Right renal pelvis (tissue), 4 donors: ENCODE measurements at places on chromosomes 5 and 9. TPM values are rescaled to one million over a fixed set of nuclear protein-coding genes. Genes with fewer than 3 reads are reported as not detected.

GRCh38 chr5:59569158-59569557 is 324.4 kb downstream of the PDE4D start:
- DNase-seq: no peak

- DNase-seq: no peak
These were observed 790 bp upstream of the IARS1 start for GRCh38 chr9:92294297-92294676.

AGXT2 gene
- polyA plus RNA-seq: 51.2 TPM

DNA sequence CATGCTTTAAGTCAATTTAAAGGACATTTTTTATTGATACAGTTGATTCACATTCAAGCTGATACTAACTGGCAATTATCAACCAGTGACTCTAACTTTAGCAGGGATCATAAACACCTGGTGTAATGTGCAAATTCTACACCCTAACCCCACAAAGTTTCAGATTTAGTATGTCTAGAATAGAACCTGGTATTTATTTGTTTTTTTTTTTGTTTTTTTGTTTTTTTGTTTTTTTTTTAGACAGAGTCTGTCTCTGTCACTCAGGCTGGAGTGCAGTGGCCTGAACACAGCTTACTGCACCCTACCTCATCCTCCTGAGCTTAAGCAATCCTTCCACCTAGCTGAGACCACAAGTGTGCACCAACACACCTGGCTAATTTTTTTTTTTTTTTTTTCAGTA is 311.2 kb upstream of the SEMA6A start:
- no peak for DNase-seq

GRCh38 chr5:171431251-171431777 is 11.9 kb downstream of the FGF18 start:
- DNase-seq: no peak

DNA sequence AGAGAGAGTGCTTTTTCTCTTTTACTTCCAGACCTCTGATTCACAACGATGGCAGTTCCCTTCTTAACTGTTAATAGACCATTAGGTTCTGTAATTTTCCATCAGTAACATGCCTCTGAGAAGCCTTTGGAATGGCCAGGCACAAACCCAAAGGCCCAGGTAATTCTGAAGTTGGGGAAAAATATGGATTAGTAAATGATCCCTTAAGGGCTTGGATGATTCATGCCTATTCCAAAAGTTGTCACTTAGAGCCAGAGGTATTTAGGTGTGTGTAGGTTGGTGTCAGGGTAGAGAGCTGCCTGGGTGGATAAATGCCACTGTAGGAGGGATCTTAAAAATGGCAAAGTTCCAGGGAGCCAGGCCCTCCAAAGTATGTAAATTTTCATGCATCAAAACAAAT is 228.8 kb downstream of the PLK2 start:
- DNase-seq: no peak

ITK gene
- polyA plus RNA-seq: 0.20 TPM

DNA sequence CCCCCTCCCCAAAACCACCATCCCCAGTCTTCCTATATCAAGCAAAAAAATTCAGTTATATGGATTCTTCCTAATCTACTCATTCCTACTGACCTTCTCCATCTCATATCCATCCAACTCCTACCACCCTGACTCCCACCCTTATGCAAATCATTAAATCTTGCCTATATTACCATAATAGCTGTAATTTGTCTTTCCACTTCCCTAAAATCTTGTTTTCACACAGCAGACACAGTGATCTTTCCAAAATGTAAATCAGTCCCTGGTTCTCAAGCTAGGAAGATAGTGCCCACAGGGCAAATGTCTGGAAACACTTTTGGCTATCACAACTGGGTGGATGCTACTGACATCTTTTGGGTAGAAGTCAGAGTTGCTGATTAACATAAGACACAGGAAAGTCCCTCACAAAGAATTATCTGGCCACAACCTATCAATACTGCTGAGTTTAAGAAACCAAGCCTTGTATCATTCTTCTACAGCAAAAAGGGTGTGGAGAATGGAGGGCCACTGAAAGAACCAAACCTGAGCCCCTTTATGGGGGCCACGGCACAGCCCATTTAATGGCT is 1.4 kb downstream of the SRA1 start:
- no peak for DNase-seq

DNA sequence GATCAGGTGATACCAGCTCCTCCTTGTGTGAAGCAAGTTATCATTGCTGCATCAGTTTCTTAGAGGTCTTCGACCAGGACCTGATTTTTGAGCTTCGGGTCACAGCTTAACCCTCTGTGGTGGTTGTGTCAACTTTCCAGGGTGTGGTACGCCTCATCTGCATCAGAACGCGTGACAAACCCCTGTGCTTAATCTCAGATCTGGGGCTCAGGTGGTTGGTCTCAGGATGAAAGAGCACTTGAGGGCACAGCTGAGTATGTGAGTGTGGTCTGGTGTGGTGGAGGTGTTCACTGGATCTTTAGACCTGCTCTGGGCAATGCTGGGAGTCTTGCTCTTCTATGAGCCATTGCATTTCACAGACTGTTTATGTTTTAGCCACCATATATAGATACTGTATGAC is 64.1 kb downstream of the OSTF1 start:
- DNase-seq: no peak

GRCh38 chr9:99011161-99011709 is 67.5 kb downstream of the COL15A1 start:
- no peak for DNase-seq

DNA sequence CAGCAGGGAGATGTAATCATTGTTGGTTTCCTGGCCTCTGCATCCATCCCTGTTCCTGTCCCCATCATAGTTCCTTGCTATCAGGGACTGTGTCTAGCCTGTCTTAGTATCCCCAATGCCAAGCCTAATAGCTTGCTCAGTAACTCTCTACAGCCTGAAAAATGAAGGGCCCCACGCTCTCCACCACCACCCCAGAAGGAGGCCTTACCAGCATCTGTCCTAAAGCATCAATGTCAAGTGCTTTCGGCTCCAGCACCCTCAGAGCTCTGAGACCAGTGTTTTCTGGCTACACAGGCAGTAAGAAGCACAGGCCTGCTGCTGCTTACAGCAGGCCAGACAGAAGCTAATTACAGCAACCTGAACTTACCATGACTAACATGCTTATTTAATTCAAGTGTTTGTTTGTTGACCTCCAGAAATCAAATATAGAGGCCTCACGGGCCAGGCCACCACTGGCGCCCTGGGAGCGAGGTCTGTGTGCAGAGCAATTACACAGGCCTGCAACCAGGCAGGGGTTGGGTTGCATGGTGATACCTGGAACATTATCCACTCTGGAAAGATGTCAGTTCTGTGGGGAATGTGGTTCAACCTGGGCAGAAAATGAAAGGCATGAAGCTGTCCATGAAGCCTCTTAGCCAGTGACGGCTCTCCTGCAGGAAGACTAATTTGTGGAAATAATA is 124.3 kb downstream of the SLC1A3 start:
- no peak for DNase-seq

DNA sequence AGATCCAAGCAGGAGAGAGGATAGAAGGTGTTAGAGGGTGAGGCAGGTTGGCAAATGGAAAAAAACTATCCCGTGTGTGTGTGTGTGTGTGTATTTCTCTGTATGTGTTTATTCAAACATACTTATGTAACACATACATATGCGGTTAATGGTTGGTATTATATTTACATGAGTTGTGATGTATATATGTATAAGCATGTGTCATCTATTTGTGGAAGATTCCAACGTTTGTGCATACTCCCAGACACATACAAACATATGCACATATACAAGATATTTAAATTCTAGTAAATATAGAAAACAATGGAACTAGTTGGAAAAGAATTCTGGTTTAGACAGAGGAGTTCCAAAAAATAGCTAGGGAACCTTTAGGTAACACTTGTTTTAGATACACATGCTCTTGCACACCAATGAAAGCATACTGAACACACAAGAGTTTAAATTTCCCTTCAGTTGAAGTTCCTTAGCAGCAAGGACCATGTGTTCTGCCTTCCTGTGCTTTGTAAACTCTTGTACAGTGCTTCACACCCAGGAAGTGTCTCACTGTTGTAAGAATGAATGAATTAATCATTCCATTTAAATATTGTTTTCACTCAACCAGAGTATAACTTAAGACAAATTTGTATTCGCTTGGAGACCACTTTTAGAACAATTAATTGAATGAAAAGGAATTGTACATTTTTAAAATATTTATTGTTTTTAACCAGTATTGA is 257.8 kb downstream of the FER start:
- DNase-seq: no peak

LHX3 gene
- not detected for polyA plus RNA-seq

GRCh38 chr9:133142684-133143622 is 20.8 kb downstream of the GBGT1 start:
- DNase-seq: no peak

- no peak for DNase-seq
These were observed 10.5 kb upstream of the ERCC6L2 start for GRCh38 chr9:95864852-95865580.

NNT gene
- 99.0 TPM for polyA plus RNA-seq

- no peak for DNase-seq
These were observed 36.4 kb upstream of the ADAMTS2 start for GRCh38 chr5:179381691-179382090.

SYNPO gene
- polyA plus RNA-seq: 127 TPM

IFNA21 gene
- polyA plus RNA-seq: not detected

- no peak for DNase-seq
These were observed 124.4 kb downstream of the TMEM174 start for GRCh38 chr5:73297430-73297829.

DNA sequence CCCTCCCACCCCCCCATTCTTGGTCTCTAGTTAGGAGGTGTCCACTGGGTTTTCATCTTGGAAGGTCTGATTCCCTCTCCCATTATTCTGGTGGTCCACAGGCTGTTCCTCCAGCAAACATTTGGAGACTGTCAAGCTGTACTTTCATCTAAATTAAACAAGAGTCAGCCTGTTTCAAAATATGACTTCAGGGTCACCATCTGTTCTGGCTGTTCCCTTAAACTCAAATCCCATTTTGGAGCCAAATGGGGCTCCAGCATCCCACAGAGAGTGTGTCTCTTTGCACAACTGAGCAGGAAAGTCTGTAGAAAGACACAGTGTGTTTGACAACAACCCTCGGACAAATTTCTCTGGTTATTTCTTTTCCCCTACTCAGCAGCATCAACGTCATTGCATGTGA is 20.5 kb downstream of the COL15A1 start:
- DNase-seq: no peak

DNA sequence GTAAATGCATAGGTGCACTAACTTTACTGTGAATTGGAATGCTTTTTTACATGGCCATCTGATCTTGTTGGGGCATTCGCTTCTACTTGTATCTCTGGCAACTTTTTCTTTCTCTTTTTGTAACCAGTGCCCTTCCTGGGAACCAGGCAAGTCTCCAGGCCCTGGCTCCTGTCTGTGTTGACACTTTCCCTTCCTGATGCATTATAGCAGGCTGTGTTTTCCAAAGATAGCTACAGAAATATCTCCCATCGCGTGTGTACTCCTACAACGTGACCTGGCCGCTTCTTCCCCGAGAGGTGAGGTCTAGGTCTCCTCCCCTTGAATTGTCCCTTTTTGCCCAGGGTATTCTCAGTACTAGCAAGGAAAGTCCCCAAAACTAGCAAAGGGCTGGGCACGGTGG is 81.1 kb upstream of the SPIN1 start:
- no peak for DNase-seq

DELE1 gene
- polyA plus RNA-seq: 126 TPM

NRG2 gene
- polyA plus RNA-seq: 1.3 TPM

MZB1 gene
- 0.60 TPM for polyA plus RNA-seq

DNA sequence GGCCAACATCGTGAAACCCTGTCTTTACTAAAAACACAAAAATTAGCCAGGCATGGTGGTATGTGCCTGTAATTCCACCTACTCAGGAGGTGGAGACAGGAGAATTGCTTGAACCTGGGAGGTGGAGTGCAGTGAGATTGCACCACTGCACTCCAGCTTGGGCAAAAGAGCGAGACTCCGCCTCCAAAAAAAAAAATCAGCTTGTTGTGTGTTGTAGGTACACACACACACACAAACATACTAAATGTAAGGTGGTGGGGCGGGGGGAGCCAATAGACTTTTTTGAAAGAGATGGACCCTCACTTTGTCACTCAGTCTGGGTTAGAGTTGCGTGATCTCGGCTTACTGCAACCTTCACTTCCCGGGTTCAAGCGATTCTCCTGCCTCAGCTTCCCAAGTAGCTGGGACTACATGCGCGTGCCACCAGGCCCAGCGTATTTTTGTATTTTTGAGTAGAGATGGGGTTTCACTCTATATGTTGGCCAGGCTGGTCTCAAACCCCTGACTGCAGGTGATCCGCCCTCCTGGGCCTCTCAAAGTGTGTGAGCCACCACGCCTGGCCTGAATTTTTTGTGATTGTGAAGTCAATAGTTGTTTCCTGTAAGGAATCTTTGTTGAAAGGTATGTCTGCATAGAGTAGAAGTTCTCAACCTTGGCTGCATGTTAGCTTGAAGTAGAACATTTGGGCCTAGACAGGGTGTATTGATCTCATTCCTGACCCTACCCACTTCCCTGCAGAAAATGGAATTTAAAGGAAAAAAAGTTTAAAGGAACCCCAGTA is 13.7 kb downstream of the NPM1 start:
- DNase-seq: no peak

DNA sequence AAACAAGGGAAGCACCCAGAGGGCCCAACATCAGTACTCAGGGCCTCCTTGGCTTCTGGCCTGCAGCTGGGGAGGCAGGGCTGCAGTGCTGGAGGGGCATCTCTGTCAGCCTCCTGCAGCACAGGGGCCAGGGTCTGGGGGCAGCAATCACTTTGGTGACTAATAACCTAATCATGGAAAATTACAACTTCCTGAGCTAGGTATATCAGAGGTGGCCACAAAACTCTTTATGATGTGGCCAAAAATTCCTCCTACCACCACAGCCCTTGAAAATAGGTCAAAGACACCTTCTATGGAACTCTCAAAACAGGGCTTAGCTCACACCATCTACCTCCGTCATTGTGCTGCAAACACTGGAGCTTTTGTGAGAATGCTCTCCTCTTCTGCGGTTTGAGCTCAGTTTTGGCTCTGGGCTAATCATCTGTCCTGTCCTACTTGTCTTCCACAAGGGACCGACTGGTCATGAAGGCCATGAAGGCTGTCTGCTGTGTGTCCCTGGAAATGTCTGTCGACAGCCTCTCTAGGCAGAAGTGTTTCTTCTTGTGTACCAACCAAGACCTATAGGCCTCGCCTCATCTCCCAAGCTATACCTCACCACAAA is 28.6 kb downstream of the CSF2 start:
- DNase-seq: no peak

DNA sequence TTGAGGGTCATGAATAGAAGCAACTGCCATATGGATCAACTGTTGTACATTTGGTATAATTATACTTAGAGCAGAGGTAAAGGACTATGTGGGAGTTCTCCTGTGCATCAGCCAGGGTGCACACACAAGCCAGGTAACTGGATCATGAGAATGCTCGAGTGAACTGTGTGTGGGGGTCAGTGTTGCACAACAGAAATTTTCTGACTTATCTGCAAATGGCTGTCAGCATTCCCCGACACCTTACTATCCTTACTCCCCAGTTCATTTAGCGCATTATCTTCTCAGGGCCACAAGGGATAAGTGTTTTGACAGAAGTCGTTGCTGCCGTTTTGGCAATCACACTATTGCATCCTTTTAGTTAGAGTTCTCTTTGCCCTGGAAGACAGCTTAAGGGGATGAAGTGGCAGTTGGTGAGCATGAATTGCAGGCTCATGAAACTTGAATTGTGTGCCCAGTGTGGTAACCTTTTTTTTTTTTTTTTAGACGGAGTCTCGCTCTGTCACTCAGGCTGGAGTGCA is 1.7 kb downstream of the CANX start:
- no peak for DNase-seq

GRCh38 chr5:170430866-170431437 is 41.8 kb upstream of the KCNMB1 start:
- no peak for DNase-seq
